ENCODE measurements at places on chromosomes 11 and 22.

DNA sequence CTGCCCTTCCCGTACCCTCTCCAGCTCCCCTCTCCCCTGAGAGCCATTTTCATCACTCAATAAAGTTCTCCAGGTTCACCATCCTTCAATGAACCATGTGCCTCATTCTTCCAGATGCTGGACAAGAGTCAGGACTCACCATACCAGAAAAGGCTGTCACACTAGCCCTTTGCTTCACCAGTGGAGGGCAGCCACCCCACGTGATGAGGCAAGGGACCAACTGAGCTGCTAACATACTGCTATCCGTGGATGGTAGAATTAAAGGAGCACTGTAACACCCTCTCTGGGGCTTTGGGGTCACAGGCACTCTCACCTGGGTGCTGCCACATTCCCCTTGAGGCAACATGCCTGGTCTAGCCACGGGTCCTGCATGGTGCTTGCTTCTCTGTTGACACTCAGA is 13.1 kb upstream of the OR5I1 start:
- DNase-seq = no peak

DNA sequence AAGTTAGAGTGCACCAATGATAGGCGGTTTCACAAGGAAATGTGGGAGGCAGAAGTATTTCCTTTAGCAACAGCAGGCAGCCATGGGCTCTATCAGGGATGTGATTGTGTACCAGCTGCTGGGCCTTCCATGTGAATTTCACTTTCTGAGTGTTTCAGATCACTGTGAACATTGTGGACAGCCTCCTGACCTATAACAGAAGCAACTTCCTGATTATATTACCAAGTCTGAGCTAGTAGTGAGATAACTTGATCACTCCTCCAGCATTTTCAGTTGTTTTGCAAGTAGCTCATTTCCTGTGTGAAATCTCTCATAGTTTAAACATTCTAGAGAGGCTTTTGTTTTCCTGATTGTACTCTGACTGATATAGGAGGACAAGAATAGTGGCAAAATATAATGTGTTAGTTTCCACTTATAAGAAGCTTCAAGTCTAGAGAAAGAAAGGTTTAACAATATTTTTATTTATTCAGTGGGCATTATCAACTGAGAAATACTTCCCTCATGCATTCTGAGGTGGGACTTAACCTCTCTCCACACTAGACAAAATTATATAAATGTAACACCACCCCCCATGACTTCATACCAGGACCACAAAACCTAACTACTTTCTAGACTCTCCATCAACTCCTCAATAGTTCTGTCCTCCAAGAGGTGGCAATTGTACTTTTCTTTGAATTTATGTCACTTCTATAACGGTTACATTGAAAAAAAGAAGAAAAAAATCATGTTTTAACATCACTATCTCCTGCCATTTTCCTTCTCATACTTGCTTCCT is 184.2 kb upstream of the LUZP2 start:
- DNase-seq = no peak

- no peak for DNase-seq
Measured at GRCh38 chr11:36228689-36229088, 60.5 kb downstream of the COMMD9 start.

DNA sequence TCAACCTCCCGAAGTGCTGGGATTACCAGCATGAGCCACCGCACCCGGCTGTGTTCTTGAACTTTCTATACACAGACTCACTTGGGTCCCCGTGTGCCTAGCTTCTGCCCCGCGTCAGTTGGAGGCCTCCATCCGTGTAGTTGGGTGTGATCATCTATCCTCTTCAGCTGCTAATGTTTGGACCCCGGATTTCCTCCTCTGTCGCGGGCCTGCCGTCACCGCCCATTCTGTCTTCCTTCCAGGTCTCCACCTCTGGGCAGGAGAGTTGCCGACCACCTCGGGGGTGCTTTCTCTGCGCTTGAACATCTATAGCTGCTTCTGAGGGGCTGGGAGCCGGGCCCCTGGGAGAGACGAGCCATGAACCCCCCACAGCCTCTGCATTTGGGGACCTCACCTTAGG is 5.5 kb downstream of the CDC42EP1 start:
- no peak for DNase-seq

- no peak for DNase-seq
Measured at GRCh38 chr11:111026241-111026640, 219.3 kb upstream of the POU2AF2 start.

DNA sequence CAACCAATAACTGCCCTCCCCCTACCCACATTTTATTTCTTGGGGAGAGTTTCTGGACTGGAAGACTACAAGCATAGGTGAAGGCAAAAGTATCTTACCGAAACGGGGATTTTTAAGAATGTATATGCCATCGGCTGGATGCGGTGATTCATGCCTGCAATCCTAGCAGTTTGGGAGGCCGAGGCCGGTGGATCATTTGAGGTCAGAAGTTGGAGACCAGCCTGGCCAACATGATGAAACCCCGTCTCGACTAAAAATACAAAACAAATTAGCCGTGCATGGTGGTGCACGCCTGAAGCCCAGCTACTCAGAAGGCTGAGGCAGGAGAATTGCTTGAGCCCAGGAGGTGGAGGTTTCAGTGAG is 20.8 kb upstream of the SLN start:
- no peak for DNase-seq

GRCh38 chr11:120400564-120401364 is 64.6 kb downstream of the ARHGEF12 start:
- no peak for DNase-seq

DNA sequence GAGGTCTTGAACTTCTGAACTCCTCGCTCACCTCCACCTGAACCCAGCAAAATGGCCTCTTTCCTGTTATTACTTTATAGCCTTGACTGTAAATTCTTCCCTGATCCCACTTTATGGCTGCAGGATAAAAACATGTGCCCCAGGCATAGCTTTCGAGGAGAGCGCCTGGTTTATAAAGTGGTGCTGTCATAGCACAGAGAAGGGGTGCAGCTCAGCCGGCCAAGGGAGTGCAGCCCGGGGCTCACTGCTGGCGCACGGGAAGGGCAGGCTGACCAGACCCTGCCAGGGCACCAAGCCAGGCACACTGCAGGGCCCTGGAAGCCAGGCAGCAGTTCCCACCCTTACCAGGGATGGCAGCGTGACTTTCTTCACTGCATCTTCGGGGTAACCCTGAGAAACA is 50.9 kb downstream of the ISX start:
- DNase-seq = no peak

- no peak for DNase-seq
Measured at GRCh38 chr11:117563556-117563955, 233.5 kb downstream of the DSCAML1 start.

DNA sequence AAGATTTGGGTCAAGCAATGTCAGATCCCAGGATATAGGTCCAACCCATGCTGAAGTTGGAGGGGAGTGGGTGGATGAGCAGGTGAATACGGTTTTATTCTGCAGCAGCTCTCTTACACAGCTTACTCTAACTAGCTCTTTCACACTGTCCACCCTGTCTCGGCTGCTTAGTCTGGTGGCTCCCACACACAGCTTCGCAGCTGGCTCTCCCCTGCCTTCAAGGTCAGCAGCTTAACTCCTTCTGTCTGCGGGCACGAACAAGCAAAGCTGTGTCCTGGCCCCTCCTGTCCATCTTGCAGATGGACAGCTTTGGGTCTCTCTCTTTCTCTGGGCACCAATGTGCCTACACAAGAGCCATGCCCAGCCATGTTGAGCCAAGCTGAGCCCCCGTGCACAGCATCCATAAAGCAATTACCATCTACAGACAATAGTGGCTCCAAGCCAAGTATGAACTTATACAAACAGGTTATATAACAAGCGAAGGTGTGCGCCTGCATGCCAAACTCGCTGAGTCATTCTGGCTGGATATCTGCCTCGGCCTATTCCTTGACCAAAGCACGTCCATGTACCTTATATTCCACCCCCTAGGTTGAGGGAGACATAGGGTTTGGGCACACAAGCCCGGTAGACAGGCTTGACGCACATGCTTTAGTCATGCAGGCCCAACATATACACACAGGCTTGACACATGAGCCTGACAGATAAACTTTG is 1307.8 kb upstream of the RAG2 start:
- DNase-seq = no peak

- peak; percentile 36 for DNase-seq
Measured at GRCh38 chr22:38316364-38317121, 690 bp downstream of the CSNK1E start.

DNA sequence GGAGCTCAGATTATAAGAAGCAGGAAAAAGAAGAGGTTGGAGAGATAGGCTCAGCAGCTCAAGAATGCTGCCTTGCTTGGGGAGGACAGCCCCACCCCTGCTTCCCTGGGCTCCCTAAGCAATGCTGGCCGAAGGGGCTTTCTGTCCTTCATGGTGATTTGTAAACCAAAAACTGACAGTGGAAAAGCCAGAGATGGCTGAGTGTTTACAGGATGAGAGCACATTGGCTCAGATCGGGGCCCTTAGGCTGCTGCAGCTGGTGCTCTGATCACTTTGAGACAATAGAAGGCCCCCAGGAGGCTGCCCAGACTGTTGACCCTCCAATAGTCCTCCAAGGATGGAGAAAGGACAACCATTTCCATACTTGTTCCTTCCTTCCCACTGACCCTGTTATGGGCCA is 28.8 kb upstream of the AMOTL1 start:
- DNase-seq = no peak

- no peak for DNase-seq
Measured at GRCh38 chr11:102829316-102830000, 14.0 kb downstream of the MMP3 start.

DNA sequence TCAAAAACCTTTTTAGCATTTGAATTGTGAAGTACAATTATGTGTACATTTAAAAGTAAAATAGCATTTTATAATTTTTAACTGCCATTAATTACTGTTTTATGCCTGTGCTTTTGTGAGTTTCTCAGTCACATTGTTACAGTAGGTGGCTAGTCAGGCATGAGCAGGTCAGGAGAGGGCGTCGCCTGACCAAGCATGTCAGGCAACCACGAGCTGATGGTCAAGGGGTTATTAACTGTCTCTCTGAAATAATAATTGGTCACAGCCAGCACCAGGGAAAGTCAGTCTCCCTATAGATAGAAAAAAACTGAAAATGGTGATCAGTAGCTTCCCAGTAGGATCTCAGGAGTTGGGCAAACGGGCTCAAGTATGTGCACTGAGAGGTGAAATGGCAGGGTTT is 19.4 kb upstream of the CCDC81 start:
- no peak for DNase-seq

- no peak for DNase-seq
Measured at GRCh38 chr11:35650006-35650405, 12.6 kb upstream of the TRIM44 start.

DNA sequence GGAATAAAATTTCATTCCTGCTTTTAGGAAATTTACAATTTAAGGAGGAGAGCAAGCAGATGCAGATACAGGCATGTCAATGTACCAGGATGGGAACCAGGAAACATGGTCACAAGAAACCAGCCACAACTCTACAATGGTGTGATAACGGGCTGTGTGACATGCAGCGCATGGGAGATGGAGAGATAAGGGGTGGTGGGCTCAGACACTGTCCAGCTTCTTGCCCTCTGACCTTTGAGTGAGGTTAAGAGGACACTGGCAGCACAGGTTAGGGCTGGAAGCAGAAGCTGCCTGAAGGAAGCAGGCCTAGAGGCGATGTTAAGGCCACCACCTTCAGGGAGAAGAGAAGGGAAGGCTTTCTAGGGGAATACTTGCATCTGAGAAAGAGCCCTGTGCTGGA is 2.3 kb upstream of the SORL1-AS1 start:
- DNase-seq = no peak

DNA sequence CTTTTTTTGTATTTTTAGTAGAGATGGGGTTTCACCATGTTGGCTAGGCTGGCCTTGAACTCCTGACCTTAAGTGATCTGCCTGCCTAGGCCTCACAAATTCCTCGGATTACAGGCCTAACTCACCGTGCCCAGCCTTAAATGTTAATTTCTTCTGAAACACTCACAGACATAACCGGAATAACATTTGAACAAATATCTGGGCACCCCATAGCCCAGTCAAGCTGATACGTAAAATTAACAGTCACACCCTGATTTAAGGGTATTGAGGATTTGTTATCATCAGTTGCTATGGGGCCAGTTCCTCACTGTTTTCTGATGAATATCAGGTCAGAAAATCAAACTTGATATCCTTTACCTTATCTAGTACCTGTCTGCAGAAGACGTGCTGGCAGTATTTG is 23.0 kb upstream of the OR9Q1 start:
- DNase-seq = no peak

DNA sequence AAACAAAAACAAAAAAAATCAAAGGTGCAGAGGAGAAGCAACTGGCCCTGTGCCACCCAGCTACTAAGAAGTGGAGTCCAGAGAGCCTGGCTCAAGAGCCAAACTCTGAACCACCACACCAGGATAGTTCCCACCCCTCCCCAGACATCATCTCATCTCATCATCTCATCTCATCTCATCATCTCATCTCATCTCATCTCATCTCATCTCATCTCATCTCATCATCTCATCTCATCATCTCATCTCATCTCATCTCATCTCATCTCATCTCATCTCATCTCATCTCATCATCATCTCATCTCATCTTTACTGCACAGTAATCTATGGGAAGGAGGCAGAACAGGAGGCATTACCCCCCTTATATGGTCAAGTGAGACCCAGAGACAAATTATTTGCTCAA is 8.3 kb downstream of the CHRNA10 start:
- DNase-seq = no peak

DNA sequence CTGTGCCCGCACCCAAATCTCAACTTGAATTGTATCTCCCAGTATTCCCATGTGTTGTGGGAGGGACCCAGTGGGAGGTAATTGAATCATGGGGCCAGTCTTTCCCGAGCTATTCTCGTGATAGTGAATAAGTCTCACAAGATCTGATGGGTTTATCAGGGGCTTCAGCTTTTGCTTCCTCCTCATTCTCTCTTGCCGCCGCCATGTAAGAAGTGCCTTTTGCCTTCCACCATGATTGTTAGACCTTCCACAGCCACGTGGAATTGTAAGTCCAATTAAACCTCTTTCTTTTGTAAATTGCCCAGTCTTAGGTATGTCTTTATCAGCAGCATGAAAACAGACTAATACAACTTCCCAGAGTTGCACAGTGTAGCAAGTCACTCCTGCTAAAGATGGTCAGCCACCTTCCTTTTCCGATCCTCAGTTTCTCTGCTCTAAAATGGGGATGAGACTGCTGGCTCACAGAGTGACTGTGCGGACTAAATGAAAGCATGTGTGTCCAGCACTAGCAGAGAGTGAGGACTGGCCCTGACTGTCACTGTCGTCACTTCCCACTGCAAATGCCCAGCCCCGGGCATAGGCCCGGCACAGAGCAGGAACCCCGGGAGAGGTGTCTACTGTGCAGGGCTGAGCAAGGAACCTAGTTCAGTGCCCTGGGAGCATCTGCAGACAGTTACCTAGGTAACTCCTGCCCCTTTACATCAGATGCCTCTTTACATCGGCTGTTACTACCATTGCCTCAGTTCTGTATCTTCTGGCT is 9.5 kb downstream of the TSKU start:
- no peak for DNase-seq

DNA sequence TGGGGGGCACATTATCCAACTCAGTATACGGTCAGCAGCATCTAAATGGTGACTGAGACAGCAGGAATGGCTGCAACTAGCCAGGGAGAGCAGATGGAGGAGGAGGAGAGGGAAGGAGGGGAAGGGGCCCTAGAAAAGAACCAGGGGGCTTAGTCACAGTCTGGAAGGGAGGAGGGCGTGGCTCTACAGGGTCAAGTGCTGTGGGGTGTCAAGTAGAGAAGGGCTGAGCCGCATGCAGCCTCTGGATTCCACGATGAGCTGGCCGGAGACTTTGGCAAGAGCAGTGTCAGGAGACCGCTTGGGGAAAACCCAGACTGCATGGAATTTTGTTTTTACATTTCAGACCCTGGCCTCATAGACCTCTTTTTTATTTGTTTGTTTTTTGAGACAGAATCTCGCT is 25.8 kb upstream of the PPFIA1 start:
- no peak for DNase-seq

- DNase-seq = no peak
Measured at GRCh38 chr11:35116762-35117640, 22.0 kb upstream of the CD44 start.

GRCh38 chr11:121437018-121437685 is 15.0 kb upstream of the SORL1 start:
- DNase-seq = no peak

All from stimulated activated CD8-positive, alpha-beta memory T cell treated with anti-CD3 and anti-CD28 coated beads, Interleukin-12 subunit alpha, Interleukin-12 subunit beta, amount 100 ng/mL, for 1 hour (primary cell).